ENCODE measurements at places on chromosomes 13 and 19. TPM values are rescaled to one million over a fixed set of nuclear protein-coding genes. Genes with fewer than 3 reads are reported as not detected.

The ZSCAN1 gene
- not detected for total RNA-seq

The PALM3 gene
- not detected for total RNA-seq

The KIR3DL1 gene
- not detected for total RNA-seq

The TPRX1 gene
- total RNA-seq, result not detected

The SELENOV gene
- not detected for total RNA-seq

The COX6B1 gene
- 481 TPM for total RNA-seq

The SERPINE3 gene
- total RNA-seq, result 0.04 TPM

The TMEM190 gene
- not detected for total RNA-seq

The IGFL3 gene
- total RNA-seq, result 0.78 TPM

The POSTN gene
- total RNA-seq, result 3.2 TPM

The CALR3 gene
- 0.16 TPM for total RNA-seq

The GNG7 gene
- not detected for total RNA-seq

The CNN1 gene
- not detected for total RNA-seq

The ZNF296 gene
- total RNA-seq, result 0.55 TPM

The MED4 gene
- 26.5 TPM for total RNA-seq

The GPR32 gene
- total RNA-seq, result not detected

The CEACAM8 gene
- not detected for total RNA-seq

The FLT1 gene
- 0.08 TPM for total RNA-seq
